ENCODE measurements at places on chromosomes 16 and 17.

- no peak for DNase-seq
Observed at GRCh38 chr17:9389111-9389527, 186.5 kb downstream of the STX8 start.

DNA sequence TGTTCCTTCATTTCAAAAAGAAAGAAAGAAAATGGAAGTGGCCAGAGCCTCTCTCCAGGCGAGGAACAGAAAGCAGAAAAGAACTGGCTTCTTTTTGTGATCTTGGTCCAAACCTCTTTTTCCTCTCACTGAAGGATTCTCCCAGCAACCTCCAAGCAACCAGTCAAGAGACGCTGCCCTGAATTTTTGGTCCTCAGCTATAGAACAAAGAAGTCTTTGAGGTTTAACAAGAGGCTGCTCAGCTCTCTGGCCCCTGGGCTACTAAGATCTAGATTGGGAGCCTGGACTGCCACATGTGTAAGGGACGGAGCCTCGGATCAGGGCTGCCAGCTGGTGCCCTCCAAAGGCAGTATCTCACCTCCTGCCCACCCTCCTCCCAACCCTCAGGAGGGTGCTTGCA, 62.6 kb downstream of the AXIN2 start:
- DNase-seq, result no peak

GRCh38 chr16:66175058-66175457, 191.4 kb upstream of the CDH5 start:
- DNase-seq, result no peak

- DNase-seq, result no peak
Observed at GRCh38 chr17:29747660-29748059, 124.9 kb upstream of the CORO6 start.

DNA sequence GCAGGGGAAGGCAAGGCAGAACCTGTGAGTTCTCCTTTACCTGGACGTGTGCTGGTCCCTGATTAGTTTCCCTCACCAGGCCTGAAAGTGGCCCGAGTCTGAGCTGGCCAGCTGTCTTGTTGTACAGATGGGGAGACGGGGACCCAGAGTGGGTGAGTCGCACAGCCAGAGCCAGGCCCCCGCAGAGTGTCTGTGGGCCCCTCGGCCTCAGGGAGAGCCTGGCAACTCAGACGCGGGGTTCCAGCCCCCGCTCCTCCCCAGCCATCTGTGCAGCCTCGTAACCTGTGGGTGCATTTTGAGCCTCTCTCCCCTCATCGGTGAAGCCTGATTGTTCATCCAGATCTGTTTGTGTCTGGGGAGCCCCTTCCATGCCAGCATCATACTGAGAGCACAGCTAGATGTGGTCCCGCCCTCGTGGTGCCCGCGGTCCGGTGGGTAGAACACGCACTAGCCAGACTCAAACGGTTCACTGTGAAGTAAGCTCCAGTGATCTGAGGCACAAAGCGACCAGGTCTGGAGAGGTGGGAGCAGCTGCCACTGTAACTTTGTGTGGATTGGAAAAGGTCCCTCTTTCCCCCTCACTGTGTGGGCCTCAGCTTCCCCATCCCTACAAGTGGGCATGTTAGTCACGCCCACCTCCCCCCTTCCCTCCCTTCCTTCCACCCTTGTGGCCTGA, 6.0 kb upstream of the NDRG4 start:
- DNase-seq, result no peak

DNA sequence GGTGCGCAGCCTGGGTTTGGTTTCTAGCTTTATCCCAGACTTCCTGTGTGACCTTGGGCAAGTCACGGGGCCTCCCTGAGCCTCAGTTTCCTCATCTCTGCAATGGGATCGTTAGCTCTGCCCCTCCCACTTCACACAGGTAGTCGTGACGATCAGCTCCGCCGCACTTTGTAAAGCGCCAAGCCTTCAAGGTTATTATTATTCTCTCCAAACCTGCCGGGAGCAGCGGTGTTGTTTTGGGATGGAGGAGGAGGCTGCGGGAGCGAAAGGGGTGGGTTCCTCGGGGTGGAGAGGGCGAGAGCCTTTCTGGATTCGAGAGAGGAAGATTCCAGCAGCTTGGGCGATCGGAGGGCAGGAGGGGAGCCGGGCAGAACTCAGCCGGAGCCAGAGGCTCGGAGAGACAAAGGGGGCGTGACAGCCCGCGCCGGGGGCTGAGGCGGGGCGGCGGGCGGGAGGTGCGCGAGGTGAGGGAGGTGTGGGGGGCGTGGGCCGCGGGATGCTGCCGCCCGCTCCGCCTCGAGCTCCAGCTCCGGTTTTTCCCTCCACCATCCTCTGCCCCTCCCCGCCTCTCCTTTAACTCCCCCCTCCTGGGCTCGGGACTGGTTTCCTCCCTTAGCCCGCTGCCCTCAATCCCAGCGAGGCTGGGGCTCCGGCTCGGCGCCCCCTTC, at the start of gene EFNB3:
Gene EFNB3, plus strand, starts transcription at position 602 of the 668 bp plus-strand sequence. CDS start 397 bp downstream, outside the sequence.
- DNase-seq, result no peak

DNA sequence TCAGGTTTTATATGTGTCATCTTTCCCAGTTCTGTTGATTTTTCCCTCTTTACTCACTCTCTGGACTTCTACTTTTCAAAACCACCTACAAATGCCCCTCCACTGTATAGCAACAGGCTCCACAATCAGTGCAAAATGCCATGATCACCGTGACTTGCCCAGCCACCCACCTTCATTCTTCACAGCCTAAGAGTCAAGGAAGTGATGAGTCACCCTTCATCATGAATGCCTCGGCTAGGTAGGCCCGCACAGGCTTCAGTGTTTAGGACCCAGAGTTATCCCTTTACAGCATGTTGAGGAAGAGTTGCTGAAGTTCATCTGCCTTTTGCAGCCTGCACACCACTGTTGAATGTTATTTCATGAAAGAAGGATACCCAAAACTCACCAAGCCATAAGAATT, 158.6 kb downstream of the PMP22 start:
- no peak for DNase-seq

- peak; percentile 55 for DNase-seq
Observed at GRCh38 chr17:7929158-7930023, at the start of gene KCNAB3. TSS of gene KCNAB3 (minus strand) at chr17:7929856. CDS start at chr17:7929435, 421 bp downstream.

DNA sequence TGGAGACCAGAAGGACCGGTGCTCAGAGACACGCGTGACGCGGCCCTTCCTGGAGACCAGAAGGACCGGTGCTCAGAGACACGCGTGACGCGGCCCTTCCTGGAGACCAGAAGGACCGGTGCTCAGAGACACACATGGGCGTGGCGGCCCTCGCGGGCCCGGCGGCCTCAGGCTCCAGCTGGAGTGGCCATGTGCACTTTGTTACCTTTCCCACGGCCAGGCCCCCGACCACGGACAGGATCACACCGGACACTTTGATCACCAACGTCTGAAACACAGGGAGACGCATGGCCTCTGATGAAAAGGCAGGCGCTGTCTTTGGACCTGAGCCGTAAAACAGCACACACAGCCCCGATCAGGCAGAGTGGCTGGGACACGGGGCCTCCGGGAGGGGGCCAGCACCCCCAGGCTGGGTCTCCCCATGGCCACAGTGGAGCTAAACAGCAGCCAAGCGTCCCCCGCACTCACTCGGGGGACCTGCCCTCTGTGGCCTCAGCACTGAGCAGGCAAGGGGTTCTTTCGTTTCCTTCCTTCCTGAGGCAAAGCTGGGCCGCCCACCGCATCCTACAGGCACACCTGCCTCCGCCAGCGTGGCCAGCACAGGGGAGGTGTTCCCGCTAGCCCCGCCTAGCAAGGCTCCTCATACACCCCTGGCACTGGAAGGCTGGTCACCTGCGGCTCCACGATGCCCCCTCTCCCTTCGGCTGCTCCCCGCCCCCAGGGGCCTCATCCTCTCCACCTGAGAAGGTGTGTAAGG, 13.3 kb upstream of the CCDC154 start:
- no peak for DNase-seq

- DNase-seq, result no peak
Observed at GRCh38 chr17:65677932-65678331, 116.5 kb upstream of the AXIN2 start.

- no peak for DNase-seq
Observed at GRCh38 chr17:70956726-70957125, 787.4 kb downstream of the KCNJ2 start.

GRCh38 chr16:17518441-17518840, 47.7 kb upstream of the XYLT1 start:
- no peak for DNase-seq

DNA sequence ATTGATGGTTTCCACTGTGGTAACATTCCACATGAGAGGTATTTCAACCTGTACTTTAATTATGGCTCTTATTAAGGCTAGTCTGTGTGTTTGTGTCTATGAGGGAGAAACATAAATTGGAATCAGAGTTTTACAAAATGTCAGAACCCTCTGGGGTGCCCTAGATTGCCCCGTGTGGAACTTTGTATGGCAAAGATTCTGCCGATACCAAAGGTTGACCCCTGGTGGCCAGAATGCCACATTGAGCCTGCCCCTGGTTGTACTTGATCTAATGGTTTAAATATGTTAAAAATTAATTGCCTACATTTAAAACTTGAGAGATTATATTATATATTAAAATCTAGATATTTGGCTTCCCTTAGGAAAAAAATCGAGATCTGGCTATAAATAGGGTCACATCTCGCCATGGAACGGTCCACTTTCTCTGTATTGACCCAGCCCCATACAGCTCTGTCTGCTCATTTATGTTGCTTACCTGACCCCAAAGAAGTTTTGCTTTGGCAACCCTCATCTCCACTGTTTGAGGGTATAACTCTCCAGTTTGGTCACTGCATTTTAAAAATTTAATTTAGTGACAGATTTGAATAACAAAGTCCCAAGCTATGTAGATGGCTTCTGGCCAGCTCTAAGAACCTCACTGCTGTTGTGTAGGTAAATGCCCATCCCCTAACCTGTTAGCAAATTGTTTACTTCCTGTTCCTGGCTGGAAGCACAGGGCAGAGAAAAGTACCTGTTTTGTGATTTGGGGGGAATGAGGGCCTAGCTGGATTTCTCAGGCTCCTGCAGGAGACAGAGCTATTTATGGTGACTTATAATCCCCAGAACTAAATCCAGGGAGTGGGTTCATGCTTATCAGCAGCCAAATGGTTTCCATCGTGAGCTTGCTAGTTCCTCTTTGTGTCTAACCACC, 95.0 kb downstream of the PLCG2 start:
- peak; percentile 54 for DNase-seq

DNA sequence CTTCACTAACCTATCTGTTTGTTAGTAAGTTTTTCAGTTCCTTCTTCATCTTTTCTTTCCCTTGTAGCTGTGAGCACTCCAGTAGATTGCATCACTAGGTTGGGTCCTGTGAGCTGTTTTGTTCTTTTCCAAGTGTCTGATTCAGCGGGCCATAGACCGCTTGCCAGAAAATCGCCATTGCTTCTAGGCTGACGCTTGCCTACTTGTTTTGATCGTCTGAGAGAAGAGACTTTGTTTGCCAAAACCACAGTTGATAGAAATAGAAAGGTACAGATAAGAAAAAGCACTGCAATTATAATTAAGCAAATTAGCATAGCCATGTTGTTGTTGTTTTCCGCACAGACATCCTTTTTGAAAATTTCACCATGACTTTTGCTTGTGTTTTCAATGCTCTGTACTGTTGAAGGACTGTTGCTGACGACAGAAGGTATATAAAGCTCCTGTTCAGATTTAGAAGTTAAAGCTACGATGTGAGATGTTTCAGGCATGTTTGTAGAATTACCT, 3.1 kb downstream of the EVI2A start:
- peak; percentile 85 for DNase-seq

- DNase-seq, result no peak
Observed at GRCh38 chr17:35731239-35731916, at the start of gene RASL10B. TSS of gene RASL10B (plus strand) at chr17:35731639. CDS start at chr17:35735185, 3,546 bp downstream.

DNA sequence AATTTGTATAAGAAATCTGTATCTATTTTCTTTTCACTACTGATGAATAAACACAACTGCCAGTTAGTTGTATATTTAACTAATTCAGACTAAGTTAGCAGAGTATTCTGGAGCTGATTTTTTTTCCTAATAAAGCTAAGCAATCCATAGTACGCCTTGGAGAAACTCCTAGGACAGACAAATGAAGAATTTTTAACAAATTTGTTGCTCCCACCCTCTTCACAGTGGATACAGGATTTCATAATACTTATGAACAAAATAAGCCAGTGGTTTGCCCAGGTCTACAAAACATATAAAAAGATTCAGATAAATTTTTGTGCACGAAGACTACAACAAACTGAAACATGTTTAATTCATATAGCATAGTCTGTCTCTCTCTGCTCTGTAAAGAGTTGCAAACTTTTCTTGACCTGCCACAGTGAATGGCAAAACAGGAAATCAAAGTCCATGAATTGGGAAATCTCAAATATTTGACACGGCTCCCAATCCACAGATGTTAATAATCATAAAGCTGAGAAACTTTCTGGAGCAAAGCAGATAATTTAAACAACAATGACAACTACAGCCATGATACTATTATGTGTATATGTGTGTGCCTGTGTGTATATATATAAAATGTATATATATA, 594 bp upstream of the ABCA6 start:
- no peak for DNase-seq

DNA sequence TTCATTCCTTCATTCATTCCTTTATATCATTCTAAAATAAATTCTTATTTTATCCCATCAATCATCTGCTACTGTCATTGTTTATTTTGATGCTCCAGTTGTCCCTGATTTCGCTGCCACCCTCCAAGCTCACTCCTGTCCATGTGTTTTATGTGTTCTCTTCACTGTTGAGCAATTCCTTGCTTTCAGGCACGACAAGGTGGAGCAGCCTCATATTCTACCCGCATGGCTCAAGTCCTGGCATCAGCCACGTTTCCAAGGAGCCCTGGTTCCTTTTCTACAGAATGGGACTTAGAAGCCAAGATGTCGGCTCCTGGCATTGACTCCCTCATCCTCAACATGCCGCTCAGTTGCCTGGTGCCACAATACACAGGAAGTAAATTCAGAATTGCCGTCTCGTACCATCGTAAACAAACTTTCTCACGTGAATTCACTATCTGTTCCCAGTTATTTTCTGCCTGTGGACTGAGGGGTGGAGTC, 139.0 kb downstream of the RPTOR start:
- DNase-seq, result no peak

DNA sequence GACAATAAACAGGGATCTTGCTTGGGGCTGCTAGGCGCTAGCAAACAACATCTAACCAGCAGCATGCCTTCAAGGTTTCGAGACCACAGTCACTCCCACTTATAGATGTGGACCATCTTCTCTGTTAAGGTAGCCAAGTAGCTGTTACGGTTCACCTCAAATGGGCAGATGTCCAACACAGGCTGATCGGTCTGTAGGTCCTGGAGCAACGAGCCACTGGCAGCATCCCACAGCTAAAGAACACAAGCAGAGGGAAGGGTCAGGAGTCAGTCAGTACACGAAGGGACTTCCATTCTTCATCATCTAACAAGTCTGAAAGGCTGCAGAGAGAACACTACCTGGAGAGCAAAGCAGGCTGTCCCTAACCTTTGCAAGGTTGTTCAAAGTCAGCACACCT, 16.9 kb upstream of the GLG1 start:
- DNase-seq, result no peak

- DNase-seq, result no peak
Observed at GRCh38 chr17:80513892-80514291, 30.7 kb upstream of the RPTOR start.

All from CD4-positive, alpha-beta T cell treated with Interleukin-2 at 100 ng/mL for 4 hours (primary cell).